ENCODE measurements at places on chromosomes 16 and 17. TPM values are rescaled to one million over a fixed set of nuclear protein-coding genes. Genes with fewer than 3 reads are reported as not detected.

GRCh38 chr17:76371656-76372628 is 12.5 kb upstream of the SPHK1 start:
- H3K4me3 ChIP-seq, result no peak overlapping the region
- H3K36me3 ChIP-seq, result no peaks in the 10 kb centered on the region
- DNase-seq, result no peak
- no peaks in the 10 kb centered on the region for H3K4me1 ChIP-seq
- H3K27me3 ChIP-seq, result no peaks in the 10 kb centered on the region
- no peak overlapping the region for H3K27ac ChIP-seq

- H3K27me3 ChIP-seq, result no peaks in the 10 kb centered on the region
- no peak for DNase-seq
- H3K27ac ChIP-seq, result no peak overlapping the region
- no peak overlapping the region for H3K4me3 ChIP-seq
- no peaks in the 10 kb centered on the region for H3K36me3 ChIP-seq
Observed at GRCh38 chr16:27020031-27020430, 46.7 kb upstream of the C16orf82 start.

GRCh38 chr16:68179196-68179795 is 56.6 kb downstream of the ESRP2 start:
- no peak overlapping the region for H3K4me3 ChIP-seq
- H3K4me1 ChIP-seq, result no peaks in the 10 kb centered on the region
- no peak for DNase-seq
- no peak overlapping the region for H3K27ac ChIP-seq
- H3K27me3 ChIP-seq, result no peaks in the 10 kb centered on the region

DNA sequence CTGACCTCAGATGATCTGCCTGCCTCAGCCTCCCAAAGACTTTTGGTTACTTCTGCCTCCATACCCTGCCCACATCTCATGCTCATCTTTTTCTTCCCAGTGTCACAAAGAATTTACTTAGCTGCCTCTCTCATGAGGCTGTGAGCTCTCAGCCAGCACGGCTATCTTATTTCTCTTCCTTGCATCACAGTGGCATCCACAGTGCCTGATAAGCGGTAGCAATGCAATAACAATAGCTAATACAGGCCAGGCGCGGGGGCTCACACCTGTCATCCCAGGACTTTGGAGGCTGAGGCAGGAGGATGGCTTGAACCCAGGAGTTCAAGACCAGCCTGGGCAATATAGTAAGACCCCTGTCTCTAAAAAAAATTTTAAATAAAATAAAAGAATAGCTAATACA is 15.5 kb upstream of the MARVELD3 start:
- H3K4me3 ChIP-seq, result no peak overlapping the region
- no peak for DNase-seq
- no peaks in the 10 kb centered on the region for H3K36me3 ChIP-seq
- H3K27me3 ChIP-seq, result no peaks in the 10 kb centered on the region
- no peak overlapping the region for H3K27ac ChIP-seq

DNA sequence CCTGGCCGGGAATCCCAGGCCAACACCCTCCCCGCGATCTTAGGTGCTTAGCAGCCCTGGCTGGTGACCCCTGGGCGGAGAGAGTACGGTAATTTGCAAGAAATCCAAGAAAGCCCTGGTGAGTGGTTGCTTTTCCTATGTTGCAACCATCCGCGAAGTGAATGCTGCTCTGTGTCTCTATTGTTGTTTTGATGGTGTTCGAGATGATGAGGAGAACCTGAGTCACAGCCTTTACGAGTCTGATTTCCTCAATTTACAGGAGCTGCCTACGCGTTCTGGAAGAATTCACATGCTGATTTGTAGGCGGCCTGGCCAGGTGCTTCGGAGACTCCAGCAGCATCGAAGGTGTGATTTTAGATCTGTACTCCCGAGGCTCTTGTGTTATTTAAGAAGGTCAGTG is 63.3 kb downstream of the TMEM235 start:
- H3K27me3 ChIP-seq, result no peaks in the 10 kb centered on the region
- no peaks in the 10 kb centered on the region for H3K36me3 ChIP-seq
- H3K4me1 ChIP-seq, result no peaks in the 10 kb centered on the region
- no peak overlapping the region for H3K4me3 ChIP-seq
- DNase-seq, result no peak
- no peak overlapping the region for H3K27ac ChIP-seq

CDK3 gene
- 10.8 TPM for total RNA-seq

All from uterus (tissue), 4 donors.